ENCODE measurements at places on chromosomes 5 and 9.

DNA sequence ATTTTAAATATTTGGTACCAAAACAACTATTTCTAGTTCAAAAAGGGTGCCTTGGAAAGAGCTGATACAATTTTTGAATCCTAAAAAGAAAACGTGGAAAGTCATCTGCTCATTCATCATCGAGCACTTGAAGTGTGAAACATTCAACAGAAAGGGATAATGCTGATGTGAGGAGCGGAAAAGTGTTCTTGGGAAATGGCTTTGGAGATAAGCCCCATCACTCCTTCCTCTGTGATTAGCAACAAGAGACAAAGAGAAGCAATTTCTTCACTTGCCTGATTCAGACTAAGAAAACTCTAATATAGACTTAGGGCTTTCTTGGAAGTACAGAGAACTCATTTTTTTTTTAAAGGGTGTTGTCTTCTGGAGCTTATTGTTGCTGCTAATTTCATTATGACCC is 74.9 kb downstream of the C9orf152 start:
- no peak for DNase-seq

DNA sequence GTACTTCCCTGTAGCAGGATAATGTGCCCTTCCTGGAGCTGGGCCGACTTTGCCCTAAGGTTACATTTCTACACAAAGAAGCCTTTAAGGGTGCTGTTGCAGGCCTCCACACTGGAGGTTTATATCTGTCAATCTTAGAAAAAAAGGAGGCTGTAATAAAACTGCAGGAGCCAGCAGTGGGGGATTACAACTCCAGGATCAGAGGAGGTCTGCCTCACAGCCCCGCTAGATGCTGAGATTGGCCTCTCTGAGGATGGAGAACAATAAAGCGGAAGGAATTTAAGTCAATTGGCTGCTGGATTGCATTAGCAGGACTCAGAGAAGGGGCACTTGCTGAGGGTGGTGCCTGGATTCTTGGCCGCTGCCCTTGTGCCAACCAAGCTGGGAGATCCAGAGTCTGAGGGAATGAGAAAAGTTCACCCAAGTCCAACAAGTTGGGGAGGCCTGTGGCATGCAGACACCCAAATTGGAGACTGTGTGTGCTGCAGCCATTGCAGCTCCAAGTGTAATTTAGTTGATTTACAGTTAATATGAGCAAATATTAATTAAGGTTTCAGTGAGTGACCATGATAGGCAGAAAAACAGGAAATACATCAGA is 99.0 kb upstream of the SSBP2 start:
- DNase-seq: peak; percentile 43

GRCh38 chr5:60271517-60271916 is 378.0 kb upstream of the PDE4D start:
- no peak for DNase-seq

DNA sequence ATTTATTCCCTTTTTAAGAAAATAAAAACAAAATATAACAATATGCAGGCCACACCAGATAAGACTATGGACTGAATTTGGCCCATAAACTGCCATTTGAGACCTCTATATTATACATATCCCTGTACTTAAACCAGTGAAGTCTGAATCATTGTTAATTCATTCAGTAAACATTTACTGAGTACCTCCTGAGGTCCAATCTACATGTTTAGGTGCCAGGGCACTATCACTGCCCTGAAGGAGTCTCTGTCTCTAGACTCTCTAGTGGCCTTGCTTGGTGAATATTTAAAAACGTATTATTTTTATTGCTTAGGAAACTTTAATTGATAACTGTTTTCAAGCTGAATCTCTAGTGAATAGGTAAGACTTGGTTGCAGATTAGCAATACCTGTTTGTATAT is 74.7 kb upstream of the ELL2 start:
- DNase-seq: no peak

DNA sequence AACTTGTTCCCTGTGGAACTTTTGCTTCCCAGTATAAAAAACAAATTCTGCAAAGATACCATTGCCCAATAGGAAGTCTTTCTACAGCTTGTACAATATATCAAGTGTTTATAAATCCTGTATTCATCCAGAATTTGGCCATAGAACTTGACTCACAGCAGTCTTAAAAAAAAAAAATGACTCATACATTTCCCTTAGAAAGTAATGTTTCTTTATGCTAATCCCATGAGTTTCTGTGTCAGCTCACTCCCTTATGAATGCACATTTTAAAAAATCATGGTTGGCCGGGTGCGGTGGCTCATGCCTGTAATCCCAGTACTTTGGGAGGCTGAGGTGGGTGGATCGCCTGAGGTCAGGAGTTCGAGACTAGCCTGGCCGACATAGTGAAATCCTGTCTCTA is 89.3 kb upstream of the DMRT1 start:
- DNase-seq: no peak

DNA sequence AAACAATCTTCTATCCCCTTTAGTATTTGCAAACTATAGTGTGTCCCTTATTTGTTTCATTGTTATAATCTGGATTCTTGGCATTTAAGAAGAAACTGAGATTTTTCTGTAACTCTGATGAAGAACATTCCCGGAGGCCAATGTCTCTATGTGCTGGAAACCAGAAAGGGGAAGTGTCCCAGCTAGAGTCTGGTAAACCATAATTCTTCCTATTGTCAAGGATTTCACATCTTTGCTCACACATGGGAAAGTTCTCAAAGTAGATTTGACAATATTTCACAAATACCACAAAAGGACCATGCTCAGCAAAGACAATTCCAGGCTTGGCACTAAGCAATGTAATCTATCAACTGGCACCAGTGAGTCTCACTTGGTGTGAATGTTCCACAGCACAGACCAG is 146.8 kb downstream of the MUSK start:
- DNase-seq: no peak

DNA sequence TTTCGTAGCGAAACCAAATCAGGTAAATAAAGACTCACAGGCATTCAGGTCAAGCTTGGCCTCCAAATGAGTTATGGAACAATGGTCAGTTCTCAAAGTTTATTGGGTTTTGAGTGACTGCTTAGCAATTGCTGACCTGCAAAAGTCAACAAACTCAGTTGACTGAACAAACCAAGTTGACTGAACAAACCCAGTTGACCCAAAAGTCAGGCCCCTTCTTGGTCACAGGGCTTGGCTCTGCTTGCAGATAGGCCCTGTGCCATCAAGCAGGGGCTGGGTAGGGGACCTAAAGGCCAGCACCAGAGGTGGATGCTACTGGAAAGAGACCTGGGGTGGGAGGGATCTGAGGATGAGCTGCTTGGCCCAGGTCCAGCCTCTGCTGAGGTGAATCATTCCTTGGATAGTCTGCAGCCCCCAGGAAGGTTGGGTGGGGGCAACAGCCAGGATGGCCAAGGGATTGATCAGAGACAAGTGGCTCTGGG is 64.6 kb downstream of the GADD45G start:
- DNase-seq: no peak

- peak; percentile 23 for DNase-seq
These were observed 91.4 kb upstream of the NEURL1B start for GRCh38 chr5:172549696-172550095.

- DNase-seq: no peak
These were observed 109.9 kb upstream of the IFNE start for GRCh38 chr9:21592063-21592338.

GRCh38 chr9:99272836-99273235 is 50.8 kb downstream of the SEC61B start:
- no peak for DNase-seq

DNA sequence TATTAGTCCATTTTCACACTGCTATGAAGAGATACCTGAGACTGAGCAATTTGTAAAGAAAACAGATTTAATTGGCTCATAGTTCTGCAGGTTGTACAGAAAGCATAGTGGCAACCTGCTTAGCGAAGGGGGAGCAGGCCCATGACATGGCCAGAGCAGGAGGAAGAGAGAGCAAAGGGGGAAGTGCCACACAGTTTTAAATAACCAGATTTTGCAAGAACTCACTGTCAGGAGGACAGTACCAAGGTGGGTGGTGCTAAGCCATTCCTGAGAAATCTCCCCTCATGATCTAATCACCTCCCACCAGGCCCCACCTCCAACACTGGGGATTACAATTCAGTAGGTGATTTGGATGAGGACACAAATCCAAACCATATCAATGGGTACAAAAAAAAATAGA is 16.8 kb upstream of the PCSK5 start:
- no peak for DNase-seq

GRCh38 chr5:61525512-61526206 is 193.6 kb downstream of the ZSWIM6 start:
- peak; percentile 60 for DNase-seq

DNA sequence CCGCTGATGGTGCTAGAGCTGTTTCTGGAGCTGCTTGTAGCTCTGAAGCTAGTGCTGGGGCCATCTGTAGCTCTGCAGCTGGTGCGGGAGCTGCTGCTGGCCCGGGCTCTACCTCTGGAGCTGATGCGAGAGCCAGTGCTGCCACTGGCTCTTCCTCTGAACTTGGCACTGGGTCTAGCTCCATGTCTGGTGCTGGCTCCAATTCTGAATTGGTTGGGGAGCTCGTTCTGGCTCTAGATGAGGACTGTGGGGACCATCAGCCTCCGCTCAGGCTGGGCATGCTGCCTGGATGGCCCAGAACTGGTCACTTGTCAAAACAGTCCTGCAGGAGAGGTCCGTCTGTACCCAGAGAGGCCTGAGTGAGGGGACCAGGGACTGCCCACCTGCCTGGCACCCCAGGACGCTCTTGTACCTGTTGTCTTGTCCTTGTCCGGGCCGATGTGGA is 21.5 kb downstream of the OBP2B start:
- no peak for DNase-seq

DNA sequence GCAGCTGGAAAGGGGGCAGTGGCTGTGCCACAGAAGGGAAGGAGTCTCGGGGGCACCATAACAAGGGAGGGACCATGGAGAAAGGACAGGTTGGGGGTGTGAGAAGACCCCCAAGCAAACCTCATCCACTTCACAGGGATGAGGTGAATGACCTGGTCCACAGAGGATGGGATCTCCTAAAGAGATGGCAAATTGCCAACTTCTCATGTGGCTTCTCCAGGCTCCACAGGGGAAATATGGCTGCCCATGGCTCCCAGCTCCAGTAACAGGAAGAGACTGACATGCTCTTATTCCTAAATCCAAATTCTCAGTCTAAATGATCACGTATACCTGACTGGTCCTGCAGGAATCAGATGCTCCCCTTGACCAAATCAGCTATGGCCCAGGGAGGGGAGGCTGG is 340.4 kb downstream of the SPOCK1 start:
- no peak for DNase-seq

- no peak for DNase-seq
These were observed at the start of gene DCANP1 for GRCh38 chr5:135447298-135447929. Gene DCANP1 (minus strand): TSS chr5:135447348. CDS start chr5:135447108, 240 bp downstream.

GRCh38 chr9:89608641-89609335 is 4.0 kb downstream of the GADD45G start:
- DNase-seq: no peak

Data from ELF-1 (cell line).